Stimulated activated CD4-positive, alpha-beta T cell treated with anti-CD3 and anti-CD28 coated beads, TNF-alpha, amount 100 ng/mL, for 1 hour (primary cell): ENCODE measurements at places on chromosomes 3 and 15.

GRCh38 chr3:176078906-176079305, 1118.4 kb downstream of the TBL1XR1 start:
- no peak for DNase-seq

DNA sequence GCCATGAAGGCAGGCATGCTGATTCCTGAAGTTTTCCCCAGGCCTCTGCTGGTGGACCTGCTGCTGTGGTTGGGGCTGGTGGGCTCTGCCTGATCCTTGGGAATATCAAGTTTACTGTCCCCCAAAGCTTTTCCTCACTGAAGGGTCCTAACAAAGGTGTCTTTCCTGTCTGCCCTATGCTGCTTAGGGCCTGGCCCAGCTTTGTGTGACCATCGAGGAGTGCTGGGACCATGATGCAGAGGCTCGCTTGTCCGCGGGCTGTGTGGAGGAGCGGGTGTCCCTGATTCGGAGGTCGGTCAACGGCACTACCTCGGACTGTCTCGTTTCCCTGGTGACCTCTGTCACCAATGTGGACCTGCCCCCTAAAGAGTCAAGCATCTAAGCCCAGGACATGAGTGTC, 13.2 kb upstream of the EXOG start:
- DNase-seq, result no peak

DNA sequence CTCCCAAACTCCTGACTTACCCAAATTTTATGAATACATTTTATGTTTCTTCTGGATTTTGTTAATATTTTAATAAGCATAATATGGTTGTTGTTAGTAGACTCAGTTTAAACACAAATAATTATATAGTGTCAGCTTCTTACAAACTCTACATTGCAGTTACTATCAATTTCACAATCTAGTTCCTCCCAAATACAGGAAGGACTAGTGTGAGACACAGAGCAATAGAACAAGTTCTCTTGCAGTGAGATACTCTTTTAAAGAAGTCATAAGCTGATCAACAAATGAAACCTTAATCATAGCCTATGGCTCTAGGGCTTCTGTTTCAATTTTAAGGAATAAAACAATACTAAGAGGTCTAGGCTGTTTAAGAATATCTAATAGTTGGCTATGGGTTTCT, 86.1 kb downstream of the SAMMSON start:
- no peak for DNase-seq

DNA sequence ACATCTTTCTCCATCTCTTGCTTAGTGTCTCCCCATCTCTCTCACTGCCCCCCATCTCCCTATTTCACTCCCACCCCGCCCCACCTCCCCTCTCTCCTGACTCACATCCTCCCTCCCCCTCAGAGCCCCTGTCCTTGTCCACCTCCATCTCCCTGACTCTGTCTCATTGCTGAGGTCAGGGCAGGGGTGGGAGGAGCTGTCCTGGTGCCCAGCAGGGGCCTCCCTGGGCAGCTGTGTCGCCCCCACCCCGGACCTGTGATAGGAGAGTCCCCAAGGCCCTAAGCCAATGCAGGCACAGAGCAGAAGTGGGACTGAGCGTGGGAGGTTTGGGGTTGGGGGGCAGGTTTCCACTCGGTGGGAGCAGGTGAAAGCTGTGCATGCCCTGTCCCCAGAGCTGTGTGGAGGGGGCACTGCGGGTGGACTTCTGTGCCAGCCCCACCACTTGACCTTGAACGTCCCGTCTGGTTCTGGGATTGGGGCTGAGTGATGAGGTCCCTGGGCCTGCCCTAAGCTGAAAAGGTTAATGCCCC, 210.8 kb downstream of the TBC1D2B start:
- no peak for DNase-seq

DNA sequence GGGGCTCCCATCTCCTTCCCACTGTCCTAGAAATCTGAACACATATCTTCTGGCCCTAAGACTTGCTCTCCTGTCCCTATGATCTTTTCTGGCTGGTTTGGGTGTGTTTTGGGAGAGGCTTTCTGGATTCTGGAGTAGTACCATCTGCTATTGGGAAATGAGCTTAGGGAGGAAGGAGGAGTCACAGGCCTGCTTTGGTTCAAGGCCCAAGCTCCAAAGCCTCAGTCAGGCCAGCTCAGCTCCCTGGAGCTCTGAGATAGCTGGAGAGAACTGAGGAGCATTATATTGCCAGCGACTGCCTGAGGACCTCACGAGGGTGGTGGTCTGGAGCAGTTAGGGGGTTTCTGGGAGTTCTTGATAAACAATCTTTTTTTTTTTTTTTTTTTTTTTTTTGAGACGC, 18.7 kb downstream of the RASGRF1 start:
- no peak for DNase-seq

DNA sequence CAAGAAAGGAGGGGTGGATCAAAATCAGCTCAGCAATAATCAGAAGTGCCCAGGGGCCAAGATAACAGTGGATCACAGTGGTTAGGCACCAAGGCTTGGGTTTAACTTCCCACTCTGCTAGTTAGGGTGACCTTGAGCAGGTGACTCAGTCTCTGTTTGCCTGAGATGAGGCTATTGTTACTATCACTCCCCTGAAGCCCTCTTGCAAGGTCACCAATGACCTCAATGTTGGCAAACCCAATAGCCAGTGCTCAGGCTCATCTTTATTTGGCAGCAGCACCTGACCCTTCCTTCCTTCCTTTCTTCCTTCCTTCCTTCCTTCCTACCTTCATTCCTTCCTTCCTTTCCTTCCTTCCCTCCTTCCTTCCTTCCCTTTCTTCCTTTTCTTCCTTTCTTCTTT, 102.4 kb upstream of the HACD2 start:
- DNase-seq, result no peak
